ENCODE measurements at places on chromosomes 7 and 10. TPM values are rescaled to one million over a fixed set of nuclear protein-coding genes. Genes with fewer than 3 reads are reported as not detected.

The ANLN gene
- 109 TPM for total RNA-seq

DNA sequence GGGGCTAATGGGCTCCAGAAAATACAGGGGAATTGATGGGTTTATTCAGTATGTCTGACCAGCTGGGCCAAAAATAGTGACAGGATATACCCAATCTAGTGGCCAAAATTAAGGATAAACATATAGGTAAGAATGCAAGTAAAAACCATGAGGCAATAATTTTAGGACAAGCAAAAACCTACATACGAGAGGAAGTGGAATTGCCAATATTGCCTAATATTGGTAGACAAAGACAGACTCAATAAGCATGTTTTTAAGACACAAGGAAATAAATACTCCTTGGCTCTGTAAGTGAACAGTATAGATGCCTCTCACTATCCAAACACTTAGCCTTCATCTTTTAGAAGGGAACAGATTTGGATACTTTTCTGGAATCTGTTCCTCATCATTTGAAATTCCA is 51.0 kb downstream of the ATXN7L1 start:
- no peak for DNase-seq

GRCh38 chr10:102779680-102780526 is 36.2 kb downstream of the WBP1L start:
- DNase-seq = no peak

The NANOS1 gene
- 22.5 TPM for total RNA-seq

The CDNF gene
- total RNA-seq = not detected
